Stimulated activated CD8-positive, alpha-beta memory T cell treated with anti-CD3 and anti-CD28 coated beads, Interleukin-4, amount 100 ng/mL, for 48 hours (primary cell): ENCODE measurements at places on chromosomes 11 and 22.

DNA sequence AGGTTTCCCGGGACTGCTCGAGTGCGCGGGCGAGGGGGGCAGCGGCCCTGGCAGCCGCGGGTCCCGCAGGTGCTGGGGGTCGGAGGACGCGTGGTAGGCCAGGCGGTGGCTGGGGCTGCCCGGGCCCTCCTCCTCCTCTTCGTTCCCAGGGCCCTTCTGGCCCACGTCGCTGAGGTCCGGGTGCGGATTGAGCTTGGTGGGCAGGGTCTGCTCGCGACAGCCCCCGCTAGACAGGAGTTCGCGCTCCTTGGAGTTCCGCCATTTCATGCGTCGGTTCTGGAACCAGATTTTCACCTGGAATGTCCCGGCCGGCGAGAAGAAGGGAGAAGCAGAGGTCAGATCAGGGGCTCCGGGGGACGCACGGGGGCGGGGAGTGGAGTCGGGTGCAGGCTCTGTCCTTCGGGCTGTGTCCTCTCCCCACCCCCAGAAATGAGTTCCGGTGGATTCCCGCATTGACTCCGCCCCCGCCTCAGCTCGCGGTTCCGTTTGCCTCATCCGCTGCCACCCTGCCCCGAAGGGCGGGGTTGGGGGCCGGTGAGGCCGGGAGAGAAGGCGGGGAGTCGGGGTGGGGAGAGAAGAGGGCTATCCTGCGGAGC is 3.9 kb downstream of the DBX1 start:
- DNase-seq: peak; percentile 53

DNA sequence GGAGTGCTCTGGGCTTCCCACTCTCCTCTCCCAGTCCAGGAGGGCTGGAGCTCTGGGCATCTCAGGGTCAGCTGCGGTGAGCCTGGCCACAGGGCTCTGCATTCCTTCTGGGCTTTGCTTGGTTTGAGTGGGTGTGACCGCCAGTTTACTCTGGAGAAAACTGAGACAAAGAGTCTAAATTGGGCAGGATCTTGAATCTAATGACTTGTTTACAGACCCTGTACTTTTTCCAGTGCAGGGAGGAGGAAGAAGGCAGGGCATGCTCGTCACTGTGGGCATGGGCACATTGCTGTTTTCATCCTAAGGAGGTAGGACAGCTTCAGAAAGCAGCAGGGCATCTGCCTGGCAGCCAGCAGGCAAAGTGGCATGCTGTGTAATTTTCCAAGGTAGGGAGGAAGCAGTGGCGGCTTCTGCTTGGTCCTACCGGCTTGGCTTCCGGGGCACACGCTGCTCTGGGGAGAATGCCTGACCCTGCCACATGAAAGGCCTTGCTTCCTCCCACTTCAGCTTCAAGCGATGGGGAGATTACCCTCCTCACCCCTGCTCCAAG is 22.9 kb downstream of the FLI1 start:
- DNase-seq: peak; percentile 64

DNA sequence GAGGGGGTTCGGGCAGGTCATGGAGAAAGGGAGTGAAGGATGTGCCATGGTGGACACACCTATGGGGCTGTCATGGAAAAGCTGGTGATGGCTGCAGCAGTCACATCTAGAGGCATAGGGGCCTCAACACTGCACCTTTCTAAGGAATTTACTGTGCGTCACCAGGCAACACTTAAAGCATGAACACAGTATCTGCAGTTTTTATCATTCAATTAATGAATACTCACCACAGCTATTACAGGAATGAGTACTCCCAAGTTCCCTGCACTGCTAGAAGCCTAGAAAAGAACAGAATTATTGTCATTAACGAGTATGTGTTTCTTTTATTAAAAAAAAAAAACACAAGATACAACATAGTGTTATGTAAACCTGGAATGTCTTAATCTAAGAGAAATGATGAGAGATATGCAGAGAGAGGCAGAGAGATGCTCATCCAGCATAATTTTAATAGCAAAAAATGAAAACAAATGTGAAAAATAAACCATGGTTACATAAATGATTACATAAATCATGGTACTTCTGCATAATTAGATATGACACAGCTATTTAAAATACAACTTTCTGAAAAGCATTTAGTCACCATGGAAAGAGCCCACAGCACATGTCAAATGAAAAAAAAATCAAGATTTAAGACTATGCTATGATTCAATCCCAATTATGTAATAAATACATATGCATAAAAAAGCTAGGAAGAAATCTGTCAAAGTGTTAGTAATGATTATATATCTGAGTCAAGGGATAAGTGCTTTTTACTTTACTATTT is 19.2 kb downstream of the SERPIND1 start:
- DNase-seq: no peak

GRCh38 chr11:37107831-37108230 is 509.8 kb upstream of the RAG2 start:
- DNase-seq: no peak

DNA sequence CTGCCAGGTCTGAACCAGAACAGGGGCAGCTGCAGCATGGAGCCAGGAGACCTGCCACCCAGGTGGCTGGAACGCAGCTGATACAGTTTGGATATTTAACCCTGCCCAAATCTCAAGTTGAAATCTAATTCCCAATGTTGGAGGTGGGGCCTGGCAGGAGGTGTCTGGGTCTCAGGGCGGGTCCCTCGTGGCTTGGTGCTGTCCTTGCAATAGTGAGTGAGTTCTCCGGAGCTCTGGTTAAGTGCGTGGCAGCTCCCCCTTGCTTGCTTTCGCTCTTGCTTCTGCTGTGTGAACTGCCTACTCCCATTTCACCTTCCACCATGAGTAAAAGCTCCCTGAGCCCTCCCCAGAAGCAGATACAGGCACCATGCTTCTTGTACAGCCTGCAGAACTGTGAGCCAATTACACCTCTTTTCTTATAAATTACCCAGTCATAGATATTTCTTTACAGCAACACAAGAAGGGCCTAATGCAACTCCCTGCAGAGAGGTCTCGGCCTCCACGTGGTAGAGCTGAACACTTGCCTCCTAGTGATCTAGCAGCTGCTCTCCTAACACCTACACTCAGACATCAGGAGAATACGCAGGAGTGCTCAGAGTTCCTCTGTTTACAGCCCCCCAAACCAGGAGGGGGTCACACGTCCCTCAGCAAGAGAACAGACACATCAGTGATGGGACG is 203.7 kb downstream of the CTTN start:
- DNase-seq: no peak

DNA sequence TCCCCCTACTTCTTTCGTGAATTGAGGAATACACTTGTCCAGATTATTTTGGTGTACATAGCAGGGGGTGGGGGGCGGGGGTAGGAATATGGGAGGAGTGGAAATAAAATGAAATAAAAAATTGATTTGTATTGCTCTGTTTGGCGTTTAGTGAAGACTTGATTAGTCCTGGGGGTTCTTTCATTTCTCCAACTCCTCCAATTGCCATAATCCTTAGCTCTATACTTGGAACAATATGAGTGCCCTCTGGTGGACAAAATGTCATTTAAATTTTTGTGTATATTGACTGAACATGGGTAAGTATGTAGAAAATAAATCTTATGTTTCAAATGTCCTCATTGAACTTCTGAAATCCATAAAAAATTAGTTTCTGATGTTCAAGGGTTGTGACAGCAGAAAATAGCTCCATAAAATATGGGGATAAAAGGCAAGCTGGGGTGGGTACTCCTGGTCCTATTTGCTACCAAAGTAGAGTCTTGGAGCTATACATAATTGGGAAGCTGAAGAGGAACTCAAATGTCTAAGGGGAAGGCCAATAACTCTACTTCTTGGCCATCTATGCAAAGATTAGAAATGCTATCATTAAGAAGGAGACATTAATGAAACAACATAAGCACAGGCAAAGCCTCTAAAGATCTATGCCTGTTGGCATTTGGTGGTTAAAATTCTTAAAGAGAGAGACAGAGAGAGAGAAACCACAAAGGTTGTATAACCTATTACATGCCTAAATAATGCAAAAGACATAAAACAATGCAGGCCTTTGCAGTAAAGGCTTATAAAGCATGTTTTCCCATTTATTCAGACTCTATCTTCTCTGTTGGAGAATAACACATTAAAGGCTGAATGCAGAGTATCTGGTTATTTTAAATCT is 421.6 kb downstream of the METTL15 start:
- DNase-seq: no peak

DNA sequence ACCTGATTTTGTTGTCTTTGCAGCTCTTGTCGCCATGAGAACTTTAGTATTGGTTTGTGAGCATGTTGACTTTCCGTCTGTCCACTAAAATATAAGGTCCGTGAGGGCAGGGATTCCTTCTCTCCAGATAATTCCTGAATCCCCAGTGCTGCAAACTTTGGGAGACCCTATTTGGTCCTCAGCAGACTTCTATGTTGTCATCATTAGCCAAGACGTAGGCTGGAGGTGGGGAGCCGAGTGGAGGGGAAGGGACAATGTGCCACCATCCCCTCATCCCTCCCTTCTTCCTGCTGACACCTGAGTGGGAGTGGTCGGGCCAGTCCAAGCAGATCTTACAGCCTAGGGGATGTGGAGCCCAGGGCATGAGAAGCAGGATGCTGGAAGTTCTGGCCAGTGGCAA is 690.6 kb downstream of the TBC1D22A start:
- DNase-seq: no peak

GRCh38 chr22:44714703-44715350 is 12.8 kb downstream of the PRR5 start:
- no peak for DNase-seq

DNA sequence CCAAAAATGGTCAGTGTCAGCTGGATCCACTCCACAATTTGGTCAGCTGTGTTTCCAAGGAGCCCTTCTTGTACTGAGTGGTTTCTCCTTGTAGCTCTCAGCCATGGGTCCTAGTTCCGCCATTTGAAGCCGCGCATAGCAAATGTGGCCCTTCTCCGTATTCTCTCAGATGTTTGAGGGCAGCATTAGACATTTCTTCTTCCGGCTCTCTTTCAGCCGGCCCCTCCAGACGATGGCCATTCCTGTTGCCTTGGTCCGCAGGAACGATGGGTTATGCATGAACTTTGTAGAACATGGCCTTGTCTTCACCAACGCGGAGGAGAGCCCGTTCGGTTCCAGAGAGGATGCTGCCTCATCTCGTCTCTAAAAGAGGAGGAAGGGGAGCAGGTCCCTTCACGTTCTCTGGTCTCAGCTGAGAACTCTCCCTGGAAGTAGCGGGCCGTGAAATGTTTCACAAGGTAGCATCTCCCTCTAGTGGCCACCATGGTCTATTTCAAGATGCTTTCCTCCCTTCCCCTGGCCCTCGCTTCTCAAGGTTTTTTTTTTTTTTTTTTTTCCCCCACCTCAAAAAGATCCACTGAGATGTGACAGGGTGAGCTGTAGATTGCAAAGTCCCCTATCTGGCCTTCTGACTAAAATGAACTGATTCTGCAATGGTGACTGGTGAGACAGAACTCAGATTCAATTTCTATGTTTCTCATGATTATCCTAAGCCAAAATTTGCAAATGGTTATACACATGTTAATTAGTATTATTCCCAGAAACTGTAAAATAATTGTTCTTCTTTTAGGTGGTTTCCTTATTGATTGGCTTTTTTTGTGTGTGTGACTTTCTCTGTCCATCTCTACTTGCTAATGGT is 19.8 kb upstream of the PLET1 start:
- DNase-seq: peak; percentile 70

- no peak for DNase-seq
These were observed 116.5 kb downstream of the CSNK2A3 start for GRCh38 chr11:11236498-11237059.

DNA sequence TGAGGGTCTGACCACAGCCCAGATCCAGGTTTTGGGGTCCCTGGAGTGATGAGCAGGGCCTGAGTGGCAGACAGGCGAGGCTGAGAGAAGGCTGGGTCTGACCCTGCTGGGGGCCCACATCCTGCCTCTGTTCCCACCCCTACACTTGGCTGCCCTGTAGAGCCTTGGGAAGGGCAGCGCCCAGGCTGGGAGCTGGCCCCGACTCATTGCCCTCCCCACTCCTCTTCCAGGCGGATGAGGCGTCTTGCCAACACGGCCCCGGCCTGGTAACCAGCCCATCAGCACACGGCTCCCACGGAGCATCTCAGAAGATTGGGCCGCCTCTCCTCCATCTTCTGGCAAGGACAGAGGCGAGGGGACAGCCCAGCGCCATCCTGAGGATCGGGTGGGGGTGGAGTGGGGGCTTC is 4.9 kb downstream of the DERL3 start:
- DNase-seq: no peak

GRCh38 chr11:14269692-14270573 is 89.0 kb downstream of the RRAS2 start:
- no peak for DNase-seq

DNA sequence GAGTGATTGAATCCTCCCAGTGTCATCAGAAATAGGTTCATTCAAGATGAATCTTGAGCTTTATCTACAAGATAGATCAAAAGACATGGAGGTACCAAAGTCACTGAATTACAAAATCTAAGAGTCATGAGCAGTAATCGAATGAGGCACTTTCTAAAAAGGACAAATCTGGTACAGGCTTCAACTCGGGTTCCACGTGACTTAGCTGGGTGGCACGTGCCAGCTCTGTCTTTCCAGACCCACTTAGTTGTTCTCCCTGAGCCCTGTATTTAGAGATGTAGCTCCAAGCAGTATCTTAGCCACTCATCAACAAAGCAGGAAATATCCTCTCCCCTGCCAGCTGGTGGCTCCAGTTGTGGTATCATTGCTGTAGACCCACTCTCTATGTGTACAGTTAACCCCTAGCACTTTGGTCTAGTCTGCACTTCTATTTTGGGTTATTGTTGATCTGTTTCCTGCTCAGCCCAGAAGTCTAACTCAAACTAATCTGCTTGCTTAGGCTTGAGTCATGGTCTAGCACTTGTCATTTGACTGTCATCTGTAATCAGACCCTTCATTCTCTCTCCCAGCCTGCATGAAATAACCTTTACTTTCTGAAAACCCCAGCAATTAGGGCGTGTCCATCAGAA is 528.7 kb downstream of the ETS1 start:
- DNase-seq: no peak

- DNase-seq: peak; percentile 82
These were observed 76.0 kb upstream of the GRK3 start for GRCh38 chr22:25488244-25489020.

DNA sequence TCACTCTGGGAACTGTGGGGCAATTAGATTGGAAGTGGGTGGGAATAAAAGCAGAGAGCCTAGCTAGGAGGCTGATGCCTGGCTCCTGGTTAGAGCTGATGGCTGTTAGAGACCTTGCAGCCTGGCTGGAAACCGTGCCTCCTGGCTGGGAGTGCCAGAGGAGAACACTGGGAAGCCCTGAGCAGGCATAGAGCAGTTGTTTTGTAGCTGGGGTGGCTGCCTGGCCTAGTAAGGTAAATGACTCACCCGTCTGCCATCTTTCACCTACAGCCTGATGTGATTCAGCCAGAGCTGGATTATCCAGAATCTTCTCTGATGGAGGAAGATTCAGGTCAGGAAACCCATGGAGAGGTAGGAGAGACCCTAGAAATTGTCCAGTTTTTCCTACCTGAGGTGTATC is 6.1 kb downstream of the UQCR10 start:
- DNase-seq: no peak

- DNase-seq: no peak
These were observed 136.7 kb upstream of the FAT3 start for GRCh38 chr11:92087725-92088537.
